Esophagus muscularis mucosa (tissue), 4 donors: ENCODE measurements at places on chromosomes 11 and 22.

- no peak for DNase-seq
Observed at GRCh38 chr22:41951898-41952474, at the start of gene SMIM45. SMIM45 (plus strand) TSS chr22:41952150.

DNA sequence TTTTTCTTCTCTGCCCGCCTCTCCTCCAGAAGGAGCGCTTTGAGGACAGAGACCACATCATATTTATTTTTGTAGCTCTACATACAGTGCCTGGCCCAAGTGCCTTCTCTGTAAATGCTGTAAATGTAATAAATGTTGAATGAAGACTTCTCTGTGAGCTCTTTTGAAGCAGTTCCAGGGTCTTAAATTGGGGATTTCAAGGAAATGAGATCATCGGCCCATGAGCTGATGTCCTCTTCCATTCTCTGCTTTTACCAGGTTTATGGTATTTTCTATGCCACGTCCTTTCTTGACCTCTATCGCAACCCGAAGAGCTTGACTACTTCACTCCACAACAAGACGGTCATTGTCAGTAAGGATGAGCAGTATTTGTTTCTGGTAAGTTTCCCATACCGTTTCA is 165.7 kb upstream of the SORL1-AS1 start:
- no peak for DNase-seq

DNA sequence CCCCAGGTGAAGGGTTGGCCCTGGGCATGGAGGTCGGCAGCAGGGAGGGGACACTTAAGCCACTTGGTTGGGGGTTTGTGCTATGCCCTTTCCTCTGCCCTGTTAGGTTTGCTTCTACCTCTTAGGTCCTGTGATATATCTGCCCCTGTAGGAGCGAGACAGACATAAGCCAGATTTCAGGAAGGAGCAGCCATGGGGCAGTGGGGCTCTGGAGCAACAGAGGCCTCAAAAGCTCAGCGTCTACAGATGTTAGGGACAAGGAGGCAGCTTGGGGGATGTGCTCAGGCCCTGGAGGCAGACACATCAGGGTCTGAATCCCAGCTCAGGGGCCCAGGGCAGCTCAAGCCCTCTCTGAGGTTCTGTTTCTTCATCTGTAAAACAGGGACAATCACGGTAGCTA is 27.2 kb upstream of the KCNQ1OT1 start:
- DNase-seq = no peak

DNA sequence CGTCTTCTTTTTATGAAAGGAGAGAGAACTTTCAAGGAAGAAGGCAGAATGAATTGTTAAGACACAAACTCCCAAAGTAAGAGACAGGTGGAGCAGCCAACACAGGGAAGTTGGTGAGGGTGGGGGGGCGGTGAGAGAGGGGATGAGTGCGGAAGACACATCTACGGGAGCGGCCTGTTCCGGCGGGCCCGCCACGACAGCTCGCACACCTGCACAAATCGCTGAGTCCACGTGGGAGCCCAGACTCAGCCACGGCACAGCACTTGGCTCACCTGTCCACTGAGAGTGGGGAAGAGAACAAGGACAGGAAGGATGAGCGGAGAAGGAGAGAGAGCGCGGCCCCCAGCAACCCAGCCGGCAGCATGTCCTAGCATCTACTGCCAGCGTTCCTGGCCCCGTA is 331.1 kb downstream of the CADM1 start:
- DNase-seq = no peak

GRCh38 chr11:123475469-123475868 is 45.4 kb downstream of the GRAMD1B start:
- DNase-seq = no peak

DNA sequence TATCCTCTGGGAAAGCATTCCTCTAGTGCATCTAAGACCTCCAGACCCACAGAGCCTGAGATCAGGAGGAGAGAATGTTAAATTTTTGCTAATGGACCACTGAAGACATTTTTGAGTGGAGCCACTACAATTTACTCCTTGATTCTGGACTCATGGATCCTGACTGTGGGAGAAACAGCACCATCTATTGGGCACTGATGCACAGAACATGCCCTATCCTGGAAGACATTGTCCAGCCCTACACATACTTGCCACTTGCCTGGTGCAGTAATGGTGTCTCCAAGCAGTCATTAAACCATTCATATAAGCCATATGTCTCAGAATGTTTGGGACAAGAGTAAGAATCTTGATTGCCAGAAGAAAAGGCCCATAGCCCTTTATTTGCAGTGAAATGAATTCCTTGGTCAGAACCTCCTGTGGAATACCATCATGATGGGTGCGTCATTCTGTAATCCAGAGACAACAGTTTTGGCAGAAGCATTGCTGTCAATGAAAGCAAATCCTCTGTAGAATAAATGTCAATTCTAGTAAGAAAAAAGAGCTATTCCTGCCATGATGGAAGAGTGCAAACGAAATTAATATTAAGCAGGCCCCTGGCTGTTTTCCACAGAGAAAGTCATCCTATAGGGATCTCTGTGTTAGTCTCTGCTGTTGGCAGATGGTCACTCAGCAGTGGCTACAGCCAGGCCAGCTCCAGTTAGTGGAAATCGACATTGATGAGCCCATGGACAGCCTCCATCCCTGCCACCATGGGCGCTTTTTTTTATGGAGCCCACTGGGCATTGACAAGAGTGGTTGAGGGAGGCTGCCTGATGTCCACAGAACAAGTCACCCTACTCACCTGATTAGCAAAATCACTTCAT is 43.5 kb downstream of the GGTLC2 start:
- DNase-seq = no peak

GRCh38 chr11:35804451-35805040 is 139.3 kb upstream of the LDLRAD3 start:
- DNase-seq = no peak

DNA sequence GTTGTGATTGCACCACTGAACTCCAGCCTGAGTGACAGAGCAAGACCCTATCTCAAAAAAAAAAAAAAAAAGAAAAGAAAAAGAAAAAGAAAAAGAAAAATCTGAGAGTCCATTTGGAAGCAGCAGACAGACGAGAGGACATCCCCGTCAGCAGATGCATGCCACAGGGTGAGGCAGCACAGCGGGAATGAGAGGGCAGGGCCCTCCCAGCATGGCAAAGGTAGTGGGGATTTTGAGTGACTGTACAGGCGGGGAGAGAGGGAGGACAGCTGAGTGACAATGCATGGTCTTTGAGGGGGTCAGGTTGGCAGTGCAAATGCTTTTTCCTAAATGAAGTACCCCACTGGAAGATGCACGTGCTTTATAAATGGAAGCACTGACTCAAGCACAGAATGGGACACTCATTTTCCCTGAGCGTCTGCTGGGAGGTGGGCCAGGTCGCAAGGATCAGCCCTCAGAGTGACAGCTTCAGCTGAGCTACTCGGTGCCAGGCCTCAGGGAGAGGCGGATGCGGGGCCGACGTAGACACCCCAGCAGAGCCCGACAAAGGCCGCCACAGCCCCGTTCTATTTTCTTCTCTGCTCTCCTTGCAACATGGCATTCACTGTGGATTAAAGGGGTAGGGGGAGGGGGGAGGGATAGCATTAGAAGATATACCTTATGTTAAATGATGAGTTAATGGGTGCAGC is 113.5 kb downstream of the SHANK2 start:
- no peak for DNase-seq

DNA sequence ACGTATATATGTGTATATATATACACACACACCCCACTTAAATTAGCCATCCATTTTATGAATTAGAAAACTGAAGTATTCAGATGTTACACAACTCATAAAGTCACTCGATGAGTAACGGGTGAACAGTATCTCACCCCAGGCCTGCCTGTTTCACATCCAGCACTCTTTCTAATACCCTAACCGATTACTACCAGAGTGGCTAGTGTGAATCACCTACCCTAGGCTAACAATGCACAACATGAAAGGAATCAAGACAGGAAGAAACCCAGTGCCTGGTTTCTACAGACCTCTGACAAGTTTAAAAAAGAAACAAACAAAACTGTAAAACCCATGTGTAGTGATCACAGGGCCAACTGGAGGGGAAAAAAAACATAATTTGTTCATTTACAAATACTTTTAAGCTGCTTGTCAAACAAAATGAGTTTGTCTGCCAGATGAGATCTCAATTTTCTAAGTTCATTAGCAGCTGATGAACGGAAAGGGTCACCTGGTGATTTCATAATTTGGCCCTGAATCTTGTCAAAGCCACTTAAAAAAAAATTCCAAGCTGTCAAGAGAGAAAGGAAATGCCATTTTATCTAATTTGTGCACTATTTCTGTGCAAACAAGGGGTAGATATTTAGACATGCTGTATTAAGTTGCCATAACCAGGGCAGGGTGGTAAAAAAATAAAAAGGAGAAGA is 134.8 kb downstream of the LARGE1 start:
- no peak for DNase-seq

- peak; percentile 92 for DNase-seq
Observed at GRCh38 chr11:119474682-119475596, 52.0 kb upstream of the THY1 start.

DNA sequence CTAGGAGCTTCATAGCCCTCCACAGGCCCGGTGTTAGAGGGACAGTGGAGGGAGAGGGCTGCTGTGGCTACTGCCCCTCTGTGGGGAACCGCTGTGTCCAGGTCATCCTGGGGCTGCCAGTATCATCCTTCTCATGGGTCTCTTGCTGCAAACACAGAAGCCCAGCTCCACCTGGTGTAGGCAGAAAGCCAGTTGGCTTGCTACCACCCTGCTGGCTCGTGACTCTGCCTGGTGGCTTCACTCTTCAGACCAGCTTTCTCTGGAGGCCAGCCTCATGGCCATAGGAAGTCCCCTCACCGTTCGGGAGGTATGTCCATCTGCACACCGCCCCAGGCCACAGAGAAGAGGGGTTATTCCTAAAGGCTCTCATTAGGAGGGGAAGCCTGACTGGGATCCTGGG is 19.4 kb upstream of the SUSD2 start:
- DNase-seq = no peak

DNA sequence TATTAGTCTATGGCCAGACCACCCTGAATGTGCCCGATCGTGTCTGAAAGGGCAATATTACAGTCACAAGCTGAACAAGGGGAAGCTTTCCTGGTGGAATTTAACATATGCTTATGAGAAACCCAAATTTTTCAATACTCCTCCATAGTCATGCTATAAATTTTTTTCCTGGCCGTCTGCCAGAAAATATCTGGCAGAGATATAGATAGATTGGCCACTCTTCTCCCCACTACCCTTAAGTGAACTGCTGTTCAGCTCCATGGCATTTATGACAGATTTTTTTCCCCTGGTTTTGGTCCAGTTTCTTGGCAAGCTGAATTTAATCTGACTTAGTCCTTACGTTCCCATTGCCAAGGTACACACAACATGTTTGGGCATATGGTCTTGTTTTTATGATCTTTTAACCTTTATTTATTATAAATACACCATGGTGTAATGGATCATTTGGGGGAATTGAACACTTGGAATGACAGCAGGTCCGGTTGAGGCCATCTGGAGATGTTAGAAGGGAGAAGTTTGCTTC is 328.5 kb downstream of the CNTN5 start:
- DNase-seq = no peak

GRCh38 chr11:3015796-3016195 is 23.7 kb upstream of the NAP1L4 start:
- no peak for DNase-seq
